ENCODE measurements at places on chromosomes 4 and X.

- DNase-seq: no peak
Observed at GRCh38 chr4:83219344-83220331, 65.0 kb downstream of the COQ2 start.

GRCh38 chrX:100600340-100600739 is 15.6 kb downstream of the TNMD start:
- no peak for DNase-seq

DNA sequence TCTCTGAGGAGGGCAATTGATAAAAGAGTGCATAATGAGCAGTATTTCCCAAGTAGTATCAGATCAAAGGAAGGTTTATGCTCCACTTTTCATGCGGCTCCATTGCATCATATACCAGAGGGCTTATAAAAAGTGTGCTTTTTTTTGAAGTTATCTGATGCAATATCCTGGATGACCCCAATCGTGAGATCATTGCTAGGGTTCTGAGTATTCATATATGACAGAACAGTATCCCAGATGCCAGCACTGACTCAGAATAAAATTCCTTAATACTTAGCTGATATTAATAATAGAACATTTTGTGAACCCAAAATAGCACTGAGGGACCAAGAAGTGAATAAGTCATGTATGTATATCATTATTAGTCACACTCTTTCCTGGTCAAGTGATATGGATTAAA is 945.5 kb upstream of the AGA start:
- DNase-seq: no peak

- no peak for DNase-seq
Observed at GRCh38 chr4:7590189-7590588, 155.5 kb upstream of the PSAPL1 start.

DNA sequence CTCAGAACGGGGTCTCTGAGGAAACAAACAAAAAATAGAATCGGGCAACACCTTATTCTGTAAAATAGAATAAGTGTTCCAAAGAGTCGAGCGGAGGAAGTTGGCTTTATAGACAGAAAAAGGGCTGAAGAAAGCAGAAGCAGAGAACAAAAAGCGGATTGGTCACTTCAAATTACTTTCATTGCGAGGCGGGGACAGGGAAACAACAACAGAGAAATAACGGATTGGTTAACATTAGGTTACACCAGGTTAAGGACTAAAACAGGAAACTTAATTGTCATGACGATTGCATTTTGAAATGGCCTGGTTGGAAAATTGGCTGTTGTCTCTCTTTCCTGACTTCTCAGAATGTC is 433 bp upstream of the COQ2 start:
- DNase-seq: no peak

GRCh38 chr4:117773064-117773936 is 261.0 kb upstream of the NDST3 start:
- no peak for DNase-seq

GRCh38 chr4:112931001-112931400 is 118.5 kb upstream of the ANK2 start:
- DNase-seq: no peak

DNA sequence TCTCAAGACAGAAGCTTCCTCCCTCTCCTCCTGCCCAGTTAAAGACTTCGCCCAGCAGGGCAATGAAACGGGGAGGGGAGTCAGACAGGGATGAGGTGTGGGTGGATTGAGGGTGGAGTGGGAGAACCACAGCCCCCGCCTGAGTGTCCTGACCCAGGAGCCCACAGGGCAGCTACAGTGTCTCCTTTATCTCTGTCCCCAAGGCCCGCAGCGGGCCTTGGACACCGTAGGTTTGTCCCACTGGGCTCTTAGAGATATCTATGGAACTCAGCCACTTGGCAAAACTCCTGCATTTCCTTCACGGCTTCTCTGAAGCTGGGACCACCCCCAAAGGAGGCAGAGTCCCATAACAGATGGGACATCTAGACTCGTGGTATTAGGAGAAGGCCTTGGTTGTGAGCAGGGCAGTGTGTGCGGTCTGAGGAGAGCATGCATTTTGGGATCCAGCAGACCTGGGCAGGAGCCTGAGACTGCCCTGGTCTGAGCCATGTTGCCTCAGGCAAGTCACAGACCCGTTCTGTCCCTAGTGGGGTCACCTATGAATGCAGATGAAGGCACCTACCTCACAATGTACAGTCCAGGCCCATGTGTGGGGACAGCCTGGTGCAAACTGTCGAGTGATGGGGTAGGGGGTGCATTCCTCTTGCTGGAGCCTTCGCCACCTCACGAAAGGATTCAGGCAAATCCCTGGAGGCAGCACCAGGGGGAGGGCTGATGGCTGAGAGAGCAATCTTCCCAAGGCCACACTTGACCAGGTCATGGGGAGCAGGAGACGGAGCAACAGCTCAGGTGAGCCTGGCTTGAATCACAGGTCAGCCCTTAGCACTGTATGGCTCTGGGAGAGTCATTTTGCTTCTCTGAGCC is 225.7 kb upstream of the PSAPL1 start:
- DNase-seq: no peak

DNA sequence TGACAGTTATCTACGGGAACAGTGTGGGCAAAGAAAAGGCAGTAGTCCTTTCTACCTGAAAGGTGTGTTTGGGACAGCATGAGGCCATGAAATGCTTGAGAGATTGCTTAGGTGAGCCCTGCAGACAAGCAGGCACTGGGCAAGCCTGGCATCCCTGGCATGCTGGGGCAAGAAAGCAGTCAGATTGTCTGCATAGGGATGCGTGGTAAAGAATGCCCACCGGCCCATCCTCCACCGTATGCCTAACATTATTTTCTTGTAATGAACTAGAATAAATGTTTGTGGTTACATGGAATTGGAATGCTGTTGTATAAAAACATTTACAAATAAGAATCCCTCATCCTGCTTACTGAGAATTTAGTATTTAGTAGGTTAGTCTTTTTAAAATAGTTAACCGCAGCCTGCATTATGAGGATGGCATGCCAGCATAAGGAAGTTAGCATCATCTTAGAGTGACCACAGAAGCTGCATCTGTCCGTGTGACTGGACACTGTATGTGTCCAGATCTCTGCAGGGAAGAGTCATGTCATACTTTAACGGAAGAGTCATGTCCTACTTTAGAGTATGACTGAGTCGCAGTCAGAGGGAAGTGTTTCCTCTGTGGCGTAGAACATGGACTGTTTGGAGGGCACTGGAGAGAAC is 18.9 kb downstream of the ZBTB49 start:
- DNase-seq: no peak

GRCh38 chr4:168483811-168484210 is 3.5 kb upstream of the DDX60L start:
- DNase-seq: no peak

DNA sequence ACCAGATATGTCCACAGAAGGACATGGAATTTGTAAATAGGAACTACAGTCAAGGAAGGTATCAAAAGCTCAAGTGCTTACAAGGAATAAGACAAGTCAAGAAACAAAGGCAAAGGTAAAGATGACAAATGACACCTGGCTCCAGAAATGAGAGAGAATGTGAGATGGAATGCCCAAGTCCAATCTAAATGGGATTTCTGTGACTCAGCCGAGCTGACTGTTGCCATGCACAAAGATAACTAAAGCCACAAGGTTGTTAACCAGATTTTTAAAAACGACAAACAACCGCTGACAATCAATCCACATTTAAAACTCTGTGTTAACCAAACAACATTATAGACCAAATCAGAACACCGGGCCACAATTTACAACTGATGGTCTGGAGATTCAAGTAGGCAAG is 1.1 kb downstream of the NFXL1 start:
- DNase-seq: no peak

DNA sequence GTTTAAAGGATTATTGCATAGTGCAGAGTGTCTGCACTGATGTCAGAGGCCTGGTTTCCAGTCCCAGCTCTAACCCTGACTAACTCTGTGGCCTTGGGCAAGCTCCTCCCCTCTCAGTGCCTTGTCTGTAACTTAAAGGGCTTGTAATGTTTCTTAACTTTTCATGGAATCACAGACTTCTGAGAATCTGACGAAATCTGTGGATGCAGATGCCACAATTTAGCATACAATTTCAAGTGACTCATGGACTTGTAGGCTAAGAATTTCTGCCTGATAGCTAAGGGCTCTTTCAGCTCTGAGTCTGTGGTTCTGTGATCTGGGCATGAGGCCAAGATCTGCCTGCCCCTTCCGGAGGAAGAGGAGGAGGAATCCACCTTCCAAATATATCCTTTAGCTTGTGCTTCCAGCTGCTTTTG is 236.9 kb downstream of the AR start:
- no peak for DNase-seq

DNA sequence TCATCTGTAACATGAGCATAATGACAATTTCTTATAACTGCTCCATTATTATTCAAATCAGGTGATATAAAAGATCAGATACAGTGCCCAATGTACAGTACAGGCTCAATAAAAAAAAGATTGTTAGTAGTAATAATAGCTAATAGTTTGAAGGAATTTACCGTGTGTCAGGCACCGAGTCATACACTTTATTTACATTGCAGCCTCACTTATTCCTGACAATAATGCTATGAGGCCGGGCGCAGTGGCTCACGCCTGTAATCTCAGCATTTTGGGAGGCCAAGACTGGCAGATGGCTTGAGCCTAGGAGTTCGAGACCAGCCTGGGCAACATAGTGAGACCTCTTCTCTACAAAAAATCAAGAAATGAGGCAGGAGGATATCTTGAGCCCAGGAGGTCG is 10.1 kb upstream of the MAP7D3 start:
- no peak for DNase-seq

DNA sequence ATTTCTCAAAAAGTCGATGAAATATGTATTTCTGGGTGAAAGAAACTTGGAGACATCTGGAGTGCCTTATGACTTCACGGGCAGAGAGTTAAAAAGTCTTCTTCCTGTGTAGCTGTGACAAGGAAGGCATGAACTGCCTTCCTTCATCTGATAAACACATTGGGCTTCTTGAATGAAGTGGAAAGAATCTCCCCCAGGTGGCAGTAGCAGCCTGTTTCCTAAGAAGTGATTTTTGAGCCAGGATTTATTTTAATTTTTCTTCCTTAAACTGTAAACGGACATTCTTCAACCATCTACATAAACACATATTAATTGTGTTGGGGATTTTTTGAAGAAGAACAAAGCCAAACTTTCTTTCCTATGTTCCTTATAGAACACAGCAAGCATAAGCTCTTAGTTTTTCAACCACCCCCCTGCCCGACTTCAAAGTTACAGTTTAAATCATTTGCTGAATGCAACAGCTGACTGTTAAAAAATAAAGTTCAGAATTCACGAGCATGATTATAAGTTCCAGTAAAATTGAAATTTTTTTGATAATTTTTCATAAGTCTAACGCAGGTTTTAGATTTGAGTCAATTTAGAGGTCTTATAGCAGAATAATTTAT is 980 bp upstream of the GIMD1 start:
- DNase-seq: no peak

GRCh38 chr4:85595796-85596559 is 121.0 kb downstream of the ARHGAP24 start:
- DNase-seq: no peak

All from activated T-helper 1 cell treated with anti-CD3 and anti-CD28 coated beads, Interleukin-2, amount 50 U/mL, for 16 hours (primary cell).